ENCODE measurements at places on chromosomes 7 and 10.
A peak's percentile ranks its signal among the peaks of the same experiment; 100 is the strongest.

DNA sequence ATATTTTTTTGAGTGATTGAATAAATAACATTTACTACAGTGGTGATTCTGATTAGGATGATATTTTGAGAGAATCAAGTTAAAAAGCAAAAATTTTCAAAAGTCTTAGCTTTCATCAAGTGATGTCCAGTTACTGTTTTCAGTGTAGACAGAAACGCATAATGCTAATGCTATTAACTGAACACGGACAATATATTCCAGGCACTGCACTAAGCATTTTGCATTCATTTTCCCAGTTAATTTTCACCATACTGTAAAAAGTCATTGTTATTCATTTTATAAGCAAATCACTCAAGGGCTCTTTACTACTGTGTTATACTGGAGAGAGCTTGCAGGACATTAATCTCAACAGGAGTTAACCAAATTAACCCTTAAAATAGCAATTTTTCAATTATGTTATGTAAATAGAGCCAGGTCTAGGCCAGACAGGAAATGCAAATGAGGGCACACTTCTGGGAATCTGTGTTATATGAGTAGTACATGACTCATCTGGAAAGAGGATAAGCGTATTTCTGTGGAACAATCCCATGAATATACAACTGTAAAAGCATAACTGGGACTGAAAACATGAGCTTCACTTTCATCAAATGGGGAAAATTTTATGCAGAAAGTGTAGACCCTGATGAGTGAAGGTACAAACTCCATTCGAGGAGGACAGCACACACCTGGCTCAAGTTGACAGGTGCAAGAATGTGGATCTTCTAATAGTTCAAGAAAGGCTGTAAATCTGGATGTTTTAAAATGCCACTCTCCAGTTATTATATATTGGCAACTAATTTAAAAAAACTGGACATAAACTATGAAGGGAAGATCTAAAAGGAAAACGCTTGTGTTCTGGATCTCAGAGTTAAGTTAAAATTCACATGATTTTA is 75.4 kb downstream of the ANK3 start:
- no peak for DNase-seq

DNA sequence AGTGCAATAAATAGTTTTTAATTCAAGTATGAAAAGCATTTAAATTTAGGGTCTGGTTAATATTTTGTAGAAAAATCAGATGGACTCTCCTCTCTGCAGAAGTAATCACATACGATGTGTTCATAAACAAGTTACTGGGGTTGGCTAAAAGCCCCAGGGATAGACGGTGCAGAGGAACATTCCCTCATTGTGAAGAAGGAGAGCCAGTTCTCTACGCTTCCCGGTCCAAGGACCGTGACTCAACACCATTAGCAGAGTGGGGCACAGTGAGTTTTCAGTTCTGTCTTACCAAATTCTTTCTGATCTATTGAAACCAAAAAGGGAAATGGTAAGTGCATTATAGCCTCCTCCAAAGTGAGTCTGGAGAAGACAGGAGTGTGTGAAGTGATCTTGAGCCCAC is 327.8 kb downstream of the WDR37 start:
- DNase-seq, result no peak

DNA sequence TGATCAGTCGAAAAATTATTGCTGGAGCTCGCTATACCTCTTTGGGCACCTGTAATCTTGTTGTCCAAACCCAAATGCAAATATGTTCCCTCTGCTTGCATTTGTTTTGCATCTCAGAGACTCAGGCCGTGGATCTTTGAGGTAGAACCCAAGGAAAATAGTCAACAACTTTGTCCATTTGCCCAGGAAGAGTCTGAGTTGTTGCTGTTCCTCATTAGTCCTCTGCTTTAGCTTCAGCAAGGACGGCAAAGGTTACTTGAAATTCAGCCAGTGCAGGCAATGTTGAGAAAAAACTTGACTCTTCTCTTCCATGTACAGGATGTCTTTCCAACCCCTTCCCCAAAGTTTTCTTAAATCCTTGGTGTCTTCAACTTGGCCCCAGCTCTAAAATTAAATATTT is 45.8 kb downstream of the PDK4 start:
- no peak for DNase-seq

GRCh38 chr7:26592011-26592410 is 272.4 kb downstream of the SKAP2 start:
- no peak for DNase-seq

DNA sequence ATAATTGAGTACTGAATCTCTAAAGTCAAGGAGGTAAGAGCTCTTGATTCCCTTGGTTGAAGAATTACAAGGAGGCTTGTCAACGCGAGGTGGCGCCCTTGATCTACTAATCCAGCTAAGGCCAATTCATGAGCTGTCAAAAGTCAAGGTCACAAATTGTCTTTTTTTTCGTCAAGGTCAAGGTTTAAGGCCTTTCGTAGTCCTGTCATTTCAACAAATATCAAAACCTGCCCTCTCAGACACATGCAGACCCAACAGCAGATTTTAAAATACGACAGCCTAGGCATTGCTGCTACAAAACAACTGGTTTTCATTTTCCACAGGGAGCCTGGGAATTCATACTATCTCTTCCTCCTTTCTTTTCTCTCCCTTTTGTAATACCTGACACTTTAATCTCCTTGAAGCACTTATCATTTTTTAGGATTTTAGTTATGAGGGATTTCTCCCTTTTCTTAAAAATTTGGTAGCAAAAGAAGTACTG is 3.6 kb downstream of the HOXA13 start:
- peak; percentile 92 for DNase-seq

GRCh38 chr10:14327527-14327926 is 3.2 kb downstream of the FRMD4A start:
- DNase-seq, result no peak

DNA sequence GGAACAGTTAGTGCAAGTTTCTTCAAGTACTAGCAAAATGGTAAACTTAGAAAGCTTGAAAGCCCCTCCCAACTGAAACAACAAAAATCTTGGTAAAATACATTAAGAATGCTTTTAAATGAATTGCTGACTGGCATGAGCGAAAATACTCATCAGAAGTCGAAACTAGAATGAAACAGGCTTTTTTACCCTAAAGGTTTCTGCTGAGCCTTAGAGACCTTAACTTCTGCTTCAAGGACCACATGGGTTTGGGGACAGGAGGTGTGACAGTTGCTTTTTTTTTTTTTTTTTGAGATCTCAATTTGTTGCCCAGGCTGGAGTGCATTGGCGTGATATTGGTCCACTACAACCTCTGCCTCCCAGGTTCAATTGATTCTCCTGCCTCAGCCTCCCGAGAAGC is 100.3 kb downstream of the MTPAP start:
- DNase-seq, result no peak

- DNase-seq, result peak; percentile 20
Observed at GRCh38 chr7:82549616-82550285, 106.2 kb upstream of the CACNA2D1 start.

DNA sequence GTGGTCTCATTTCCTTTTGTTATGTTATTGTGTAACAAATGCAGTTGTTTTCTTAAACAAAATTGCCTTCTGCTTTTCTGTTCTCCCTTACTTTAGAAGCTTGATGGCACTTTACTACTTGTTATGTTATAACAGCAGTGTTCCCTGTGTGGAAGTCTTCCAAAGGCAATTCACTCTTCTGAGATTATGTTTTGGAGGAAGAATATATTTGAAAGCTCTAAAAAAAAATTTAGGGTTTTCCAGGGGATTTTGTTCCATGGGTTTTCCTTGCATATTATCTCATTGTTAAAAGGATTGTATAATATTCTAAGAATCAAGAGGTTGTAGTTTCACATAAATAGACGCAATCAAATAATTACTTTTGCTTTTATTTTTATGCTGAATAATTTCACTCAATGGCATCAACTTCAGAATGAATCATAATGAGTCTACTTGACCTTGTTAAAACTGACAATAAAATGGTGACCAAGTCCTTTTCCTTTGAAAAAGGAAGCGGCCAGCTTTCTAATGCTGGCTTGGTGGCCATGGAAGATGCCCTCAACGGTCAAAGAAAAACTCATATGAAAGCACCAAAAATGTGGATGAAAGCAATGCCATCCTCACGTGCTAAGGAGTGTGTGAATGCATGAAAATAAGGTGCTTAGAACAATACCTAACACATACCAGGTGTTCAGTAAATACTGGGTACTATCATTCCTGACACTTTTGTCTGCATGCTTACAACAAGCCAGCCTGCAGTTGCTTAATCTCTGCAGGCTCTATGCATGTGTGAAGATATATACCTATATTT is 92.4 kb upstream of the KLF6 start:
- no peak for DNase-seq

DNA sequence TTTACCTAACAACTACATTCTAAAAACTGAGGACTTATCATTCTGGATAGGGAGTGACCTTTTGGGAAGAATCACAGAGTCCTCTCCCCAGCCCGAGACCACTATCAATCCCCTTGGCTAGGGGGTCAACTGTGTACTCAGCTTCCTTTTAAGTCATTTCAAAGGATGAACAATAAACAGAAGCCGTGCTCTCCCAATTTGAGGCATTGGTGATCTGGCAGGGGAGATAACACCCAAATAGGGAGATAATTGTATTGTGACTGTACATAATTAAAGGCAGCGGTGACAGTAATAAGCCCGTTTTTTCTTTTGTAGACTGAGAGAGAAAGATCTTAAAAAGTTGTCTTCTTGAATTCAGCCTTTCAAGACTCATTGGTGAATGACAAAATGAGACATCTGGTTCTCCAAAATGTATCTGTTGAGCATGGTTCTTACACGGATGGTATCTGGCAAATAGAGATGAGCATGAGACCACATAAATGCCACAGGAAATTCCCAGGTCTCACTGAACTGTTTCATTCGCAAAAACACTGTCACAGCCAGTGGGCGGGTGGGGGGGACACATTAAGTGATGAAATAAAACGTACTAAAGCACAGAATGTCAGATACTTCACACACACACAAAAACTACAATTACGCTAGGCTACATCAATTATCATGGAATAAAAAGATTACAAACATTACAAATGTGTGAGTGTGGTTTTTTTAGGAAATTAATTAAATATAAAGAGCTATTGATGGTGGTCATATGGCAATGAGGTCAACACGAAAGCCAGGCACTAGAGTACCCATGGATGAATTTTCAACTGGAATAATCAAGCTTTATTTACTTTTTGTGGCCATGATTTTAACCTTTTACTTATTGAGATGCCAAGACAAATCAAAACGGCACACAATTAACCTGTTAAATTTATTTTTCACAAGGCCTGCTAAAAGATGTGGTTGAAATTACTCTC is 108.4 kb downstream of the HIPK2 start:
- no peak for DNase-seq

DNA sequence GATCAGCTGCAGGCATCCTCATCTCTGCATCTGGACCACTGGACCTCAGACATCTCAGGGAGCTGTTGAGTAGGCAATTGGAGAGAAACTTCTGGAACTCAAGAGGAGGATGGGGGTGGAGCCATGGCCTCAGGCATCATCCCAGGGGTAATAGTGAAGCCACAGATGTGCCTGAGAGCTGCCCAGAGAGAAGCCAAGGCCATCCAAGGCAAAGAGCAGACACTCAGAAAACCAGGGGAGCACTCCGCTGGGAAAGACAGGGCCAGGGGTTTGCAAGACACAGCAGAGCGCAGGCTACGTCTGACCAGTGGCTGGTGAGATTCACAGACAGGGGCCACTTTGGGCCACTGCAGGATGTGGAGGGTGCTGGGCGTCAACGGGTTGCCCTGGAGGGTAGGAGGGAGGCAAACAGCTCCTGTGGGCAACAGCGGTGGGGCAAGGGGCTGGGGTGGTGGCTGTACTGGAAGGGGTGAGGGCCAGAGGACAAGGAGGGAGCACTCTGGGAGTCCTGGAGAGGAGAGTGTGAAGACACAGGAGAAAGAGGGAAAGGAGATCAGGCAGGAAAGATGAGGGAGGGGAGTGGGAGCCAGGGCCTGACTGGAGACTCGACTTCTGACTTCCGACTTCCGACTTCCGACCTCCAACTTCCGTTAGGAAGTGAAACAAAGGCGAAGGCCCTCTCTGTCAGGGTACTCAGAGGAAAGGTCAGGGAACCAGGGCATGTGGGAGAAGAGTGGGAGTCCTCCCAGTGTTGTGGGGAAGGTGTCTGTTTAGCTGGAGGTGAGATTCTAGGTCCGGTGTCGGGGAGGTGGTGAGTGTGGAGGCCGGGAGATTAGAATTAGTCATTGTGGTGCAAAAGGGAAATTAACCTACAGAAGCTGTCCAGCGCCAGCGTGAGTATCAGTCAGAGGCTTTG is 69.7 kb upstream of the ANTXRL start:
- DNase-seq, result no peak

DNA sequence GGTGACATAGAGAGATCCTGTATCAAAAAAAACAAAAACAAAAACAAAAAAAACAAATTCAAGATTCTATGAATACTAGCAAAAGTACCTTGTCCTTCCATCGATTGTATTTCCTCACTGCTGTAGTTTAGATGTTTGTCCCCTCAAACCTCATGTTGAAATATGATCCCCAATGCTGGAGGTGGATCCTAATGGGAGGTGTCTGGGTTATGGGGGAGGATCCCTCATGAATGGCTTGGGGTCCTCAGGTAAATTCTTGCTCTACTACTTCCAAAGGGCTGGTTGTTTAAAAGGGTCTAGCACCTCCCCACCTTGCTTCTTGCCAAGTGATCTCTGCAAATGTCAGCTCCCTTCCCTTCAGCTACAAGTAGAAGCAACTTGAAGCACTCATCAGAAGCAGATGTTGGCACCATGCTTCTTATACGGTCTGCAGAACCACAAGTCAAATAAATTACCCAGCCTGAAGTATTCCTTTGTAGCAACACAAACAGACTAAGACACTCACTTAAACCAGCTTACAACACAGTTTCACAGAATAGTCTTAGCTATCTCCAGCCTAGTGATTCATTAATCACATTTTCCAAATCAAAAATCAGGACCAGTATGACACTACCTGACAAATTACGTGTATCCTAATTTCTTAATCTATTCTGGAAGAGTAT is 20.7 kb downstream of the ABI1 start:
- DNase-seq, result no peak

DNA sequence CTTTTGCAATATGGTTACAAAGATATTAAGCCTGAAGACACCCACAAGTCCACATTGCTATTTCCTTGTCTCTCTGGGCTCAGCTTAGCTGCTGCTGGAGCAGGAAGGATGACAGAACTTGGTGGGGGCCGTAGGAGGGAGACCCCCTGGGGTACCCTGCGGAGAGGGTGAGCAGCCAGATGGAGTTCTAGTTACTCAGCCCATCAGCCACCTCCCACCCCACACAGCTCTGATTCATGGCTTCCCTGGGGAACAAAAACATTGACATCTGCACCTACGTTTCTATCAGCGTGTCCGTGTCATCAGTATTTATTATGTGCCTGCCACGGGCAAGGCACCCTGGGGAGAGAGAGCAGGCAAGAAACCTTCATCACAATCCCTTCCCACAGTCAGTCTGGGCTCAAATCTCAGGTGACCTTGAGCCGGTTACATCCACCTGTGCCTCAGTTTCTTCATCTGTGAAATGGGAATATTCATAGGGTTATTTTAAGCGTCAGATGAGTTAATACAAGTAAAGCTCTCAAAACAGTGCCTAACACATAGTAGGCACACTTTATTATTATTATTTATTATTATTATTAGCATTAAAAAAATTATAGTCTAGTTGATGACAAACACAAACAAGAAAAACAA is 131.5 kb downstream of the C10orf105 start:
- DNase-seq, result no peak

GRCh38 chr10:88234297-88234696 is 348.8 kb downstream of the RNLS start:
- no peak for DNase-seq

Measured in nephron progenitor cell (in vitro differentiated cells).